ENCODE measurements at places on chromosomes 12 and 14. TPM values are rescaled to one million over a fixed set of nuclear protein-coding genes. Genes with fewer than 3 reads are reported as not detected.

- no peak for DNase-seq
Observed at GRCh38 chr14:103000291-103000921, 56.9 kb downstream of the CDC42BPB start.

DNA sequence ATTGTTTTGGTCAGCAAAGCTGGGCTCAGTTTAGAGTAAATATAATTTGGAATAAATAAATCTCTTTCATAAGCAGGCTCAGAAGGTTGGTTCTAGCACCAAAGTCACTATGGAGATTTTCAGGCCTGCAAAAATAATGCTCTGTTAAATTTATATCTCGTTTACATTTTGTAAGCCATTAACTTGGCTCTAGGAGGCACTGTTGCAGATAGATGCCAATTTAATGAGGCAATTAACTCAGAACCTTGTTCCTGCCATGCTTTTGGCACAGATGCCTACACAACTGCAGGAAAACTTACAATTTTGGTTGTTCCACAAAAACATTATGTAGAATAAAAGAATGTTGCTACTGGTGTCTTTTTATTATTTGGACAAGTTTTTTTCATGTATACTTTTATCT, 428.1 kb downstream of the FLRT2 start:
- no peak for DNase-seq

- peak; percentile 55 for DNase-seq
Observed at GRCh38 chr12:104352106-104352713, 48.7 kb downstream of the EID3 start.

Gene AMN
- 0.71 TPM for total RNA-seq

Data from right atrium auricular region (tissue), 2 donors.